GM23338 (cell line): ENCODE measurements at places on chromosomes 13 and 19. TPM values are rescaled to one million over a fixed set of nuclear protein-coding genes. Genes with fewer than 3 reads are reported as not detected.
A peak's percentile ranks its signal among the peaks of the same experiment; 100 is the strongest.

- no peak for DNase-seq
- H3K4me1 ChIP-seq = peaks cover 6% of the 10 kb centered on the region
- peaks cover 17% of the 10 kb centered on the region for H3K36me3 ChIP-seq
- no peak overlapping the region for H3K4me3 ChIP-seq
Observed at GRCh38 chr19:16116067-16116466, 4.4 kb downstream of the RAB8A start.

DNA sequence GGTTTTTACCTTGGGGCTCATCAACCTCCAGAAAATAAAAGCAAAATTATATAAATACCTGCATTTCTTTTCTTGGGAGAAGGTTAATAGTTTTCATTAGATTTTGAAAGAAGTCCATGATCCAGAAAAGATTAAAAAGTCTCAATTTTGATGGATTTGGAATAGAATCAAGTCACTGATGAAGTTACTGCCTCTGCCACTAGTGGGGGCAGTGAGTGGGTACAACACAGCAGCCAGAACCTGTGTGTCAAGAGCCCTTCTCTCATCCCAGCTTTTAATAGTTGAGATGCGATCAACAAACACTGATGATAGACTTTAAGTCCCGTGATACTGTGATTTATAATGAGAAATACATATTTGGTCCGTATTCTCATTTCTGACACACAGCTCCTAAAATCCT lies 686.7 kb downstream of the DIAPH3 start:
- H3K4me3 ChIP-seq = no peak overlapping the region
- no peaks in the 10 kb centered on the region for H3K27me3 ChIP-seq
- H3K36me3 ChIP-seq = no peaks in the 10 kb centered on the region
- peaks cover 30% of the 10 kb centered on the region for H3K4me1 ChIP-seq

- DNase-seq = no peak
- no peaks in the 10 kb centered on the region for H3K27me3 ChIP-seq
- H3K36me3 ChIP-seq = peaks cover 5% of the 10 kb centered on the region; the same call in 1 of the 2 replicates
- H3K27ac ChIP-seq = no peak overlapping the region
- no peaks in the 10 kb centered on the region for H3K4me1 ChIP-seq
Observed at GRCh38 chr13:108902405-108903155, 273.2 kb downstream of the MYO16 start.

Gene NLRP4
- total RNA-seq = 0.19 TPM in 1 of 2 replicates, not detected in the other

- H3K27me3 ChIP-seq = no peaks in the 10 kb centered on the region
- no peaks in the 10 kb centered on the region; the same call in 1 of the 2 replicates for H3K36me3 ChIP-seq
- peak; percentile 99 for DNase-seq
Observed at GRCh38 chr19:46600384-46601317, 479 bp upstream of the CALM3 start.

DNA sequence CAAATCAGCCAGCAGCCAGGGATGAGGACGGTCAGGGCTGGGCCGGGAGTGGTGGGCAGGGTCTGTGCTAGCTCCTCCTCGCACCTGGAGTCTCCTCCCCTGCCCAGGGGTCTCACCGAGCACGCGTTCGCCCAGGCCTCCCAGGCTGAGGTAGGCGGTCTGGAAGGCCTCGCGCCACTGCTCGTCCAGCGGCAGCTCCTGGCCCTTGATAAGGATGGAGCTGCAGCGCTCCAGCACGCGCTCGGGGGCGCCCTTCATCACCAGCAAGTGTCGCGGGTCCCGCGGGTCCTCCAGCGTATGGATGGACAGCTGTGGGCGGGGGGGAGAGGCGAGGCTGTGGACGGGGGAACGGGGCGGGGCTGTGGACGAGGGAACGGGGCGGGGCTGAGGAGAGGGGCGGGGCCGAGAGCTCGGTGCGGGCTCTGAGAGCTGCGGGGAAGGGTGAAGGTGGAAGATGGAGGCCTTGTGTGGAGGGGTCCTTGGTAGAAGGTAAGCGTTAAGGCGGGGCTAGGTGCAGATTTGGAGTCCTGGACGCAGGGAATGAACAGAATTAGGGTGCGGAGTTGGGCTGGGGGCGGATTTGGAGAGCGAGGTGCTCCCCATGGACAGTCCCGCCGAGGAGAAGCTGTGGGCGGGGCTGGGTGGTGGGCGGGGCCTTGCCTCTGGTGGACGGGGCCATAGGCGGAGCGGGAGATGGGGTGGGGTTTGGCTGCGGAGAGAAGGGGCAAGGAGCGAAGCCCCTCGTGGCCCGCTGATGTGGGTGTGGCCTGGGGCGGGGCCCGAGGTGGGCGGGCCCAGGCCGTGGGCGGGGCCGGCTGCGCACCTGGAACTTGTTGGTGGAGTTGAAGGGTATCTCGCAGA lies 5.7 kb downstream of the ATP4A start:
- H3K36me3 ChIP-seq = no peaks in the 10 kb centered on the region
- peak; percentile 95 for DNase-seq
- H3K4me3 ChIP-seq = peak overlapping the region; percentile 79
- peaks cover 8% of the 10 kb centered on the region; the same call in 1 of the 2 replicates for H3K4me1 ChIP-seq
- no peak overlapping the region for H3K27ac ChIP-seq
- peaks cover 10% of the 10 kb centered on the region for H3K27me3 ChIP-seq

Gene SIRT2
- total RNA-seq = 8.2 and 8.4 TPM in 2 replicates
